HTR-8/SVneo (cell line): ENCODE measurements at places on chromosomes 11 and 22.

- peak; percentile 37 for DNase-seq
These were observed 264.4 kb downstream of the DDX10 start for GRCh38 chr11:108929241-108929640.

DNA sequence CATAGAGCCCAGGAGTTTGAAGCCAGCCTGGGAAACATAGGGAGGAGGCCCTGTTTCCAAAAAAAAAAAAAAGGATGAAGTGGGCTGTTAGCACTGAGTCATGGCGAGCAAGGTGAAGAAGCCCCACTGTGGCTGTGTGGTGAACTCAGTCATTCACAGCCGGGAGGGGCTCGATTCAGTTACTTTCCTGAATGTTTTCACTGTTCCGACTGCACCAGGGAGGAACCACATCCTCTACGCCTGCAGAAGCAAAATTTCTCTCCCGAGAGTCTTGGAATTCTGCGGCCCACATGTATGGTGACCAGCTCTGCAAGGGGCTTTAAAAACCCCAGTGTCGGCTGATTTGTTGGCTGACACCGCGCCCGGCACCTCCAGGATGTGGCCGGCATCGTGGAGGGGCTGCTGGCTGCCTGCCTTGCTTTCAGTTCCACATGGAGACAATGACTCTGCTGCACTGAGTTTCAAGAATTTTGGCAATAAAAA is 27.8 kb upstream of the GRAMD4 start:
- DNase-seq, result no peak

GRCh38 chr11:77193911-77194830 is 66.1 kb downstream of the MYO7A start:
- no peak for DNase-seq

DNA sequence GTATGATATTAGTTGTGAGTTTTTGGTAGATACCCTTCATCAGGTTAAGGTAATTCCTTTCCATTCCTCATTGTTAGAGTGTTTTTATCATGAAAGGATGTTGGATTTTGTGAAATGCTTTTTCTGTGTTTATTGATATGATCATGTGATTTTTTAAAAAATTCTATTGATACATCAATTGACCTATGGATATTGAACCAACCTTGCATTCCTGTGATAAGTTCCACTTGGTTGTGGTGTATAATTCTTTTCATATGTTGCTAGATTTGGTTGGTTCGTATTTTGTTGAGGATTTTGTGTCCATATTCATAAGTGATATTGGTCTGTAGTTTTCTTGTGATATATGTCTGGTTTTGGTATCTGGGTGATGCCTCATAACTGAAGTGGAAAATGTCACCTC is 6.7 kb downstream of the ANKRD13D start:
- no peak for DNase-seq

DNA sequence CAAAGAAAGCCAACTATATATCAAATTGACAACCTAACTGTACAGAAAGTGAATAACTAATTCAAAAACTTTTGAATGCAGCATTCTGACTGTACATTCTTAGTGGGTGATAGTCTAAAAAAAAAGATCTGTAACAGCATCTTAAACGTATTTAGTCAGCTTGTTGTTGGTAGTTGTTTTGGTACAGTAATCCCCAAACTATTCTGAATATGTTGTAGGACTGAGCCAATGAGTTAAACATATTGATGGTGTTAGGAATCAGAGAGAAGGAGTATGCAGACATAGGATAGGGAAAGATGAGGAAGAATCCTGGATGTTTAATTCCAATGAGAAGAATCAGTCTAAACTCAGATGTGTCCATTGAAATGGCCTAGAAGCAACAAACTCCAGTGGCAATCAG is 41.9 kb upstream of the KIRREL3 start:
- DNase-seq, result peak; percentile 4

- no peak for DNase-seq
These were observed 50.0 kb downstream of the TRIM44 start for GRCh38 chr11:35712533-35712932.

GRCh38 chr11:1310772-1311468 is 1.5 kb upstream of the TOLLIP start:
- DNase-seq, result no peak

GRCh38 chr22:22233081-22233480 is 11.5 kb upstream of the VPREB1 start:
- DNase-seq, result no peak

- no peak for DNase-seq
These were observed 15.6 kb downstream of the MOV10L1 start for GRCh38 chr22:50105208-50106100.

- no peak for DNase-seq
These were observed 215.5 kb downstream of the BUD13 start for GRCh38 chr11:116557282-116557681.

GRCh38 chr11:14249121-14249963 is 109.6 kb downstream of the RRAS2 start:
- peak; percentile 49 for DNase-seq

- DNase-seq, result no peak
These were observed 4.3 kb downstream of the MED15 start for GRCh38 chr22:20511578-20512229.

DNA sequence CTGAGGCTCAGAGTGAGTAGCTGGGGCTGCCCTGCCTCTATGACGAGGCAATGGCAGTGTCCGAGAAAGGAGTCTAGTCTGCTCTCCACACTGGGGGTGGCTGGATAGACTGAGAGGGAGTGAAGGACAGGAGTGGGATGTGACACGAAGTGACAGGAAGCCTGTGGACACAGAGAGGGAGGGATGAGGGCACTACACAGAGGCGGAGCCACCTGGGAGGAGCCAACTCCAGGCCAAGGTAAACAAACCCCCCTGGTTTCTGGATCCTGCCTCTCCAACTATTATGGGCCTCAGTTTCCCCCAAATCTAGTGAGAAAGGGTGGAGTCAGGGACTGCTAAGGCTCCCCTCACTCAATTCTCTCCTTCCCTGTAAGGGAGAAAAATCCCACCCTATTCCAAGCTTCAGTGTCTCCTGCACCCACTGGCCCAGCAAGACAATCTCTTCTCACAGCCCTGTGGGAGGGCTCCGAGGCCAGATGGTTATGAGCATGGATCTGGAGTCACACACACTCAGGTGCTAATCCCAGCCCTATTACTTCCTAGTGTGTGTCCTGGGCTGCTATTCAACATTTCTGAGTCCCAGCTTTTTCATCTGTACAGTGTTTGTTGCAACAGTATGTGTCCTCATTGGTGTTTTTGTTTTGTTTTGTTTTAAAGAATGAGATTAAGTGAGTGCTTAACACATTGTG is 24.9 kb downstream of the ASPHD2 start:
- no peak for DNase-seq

DNA sequence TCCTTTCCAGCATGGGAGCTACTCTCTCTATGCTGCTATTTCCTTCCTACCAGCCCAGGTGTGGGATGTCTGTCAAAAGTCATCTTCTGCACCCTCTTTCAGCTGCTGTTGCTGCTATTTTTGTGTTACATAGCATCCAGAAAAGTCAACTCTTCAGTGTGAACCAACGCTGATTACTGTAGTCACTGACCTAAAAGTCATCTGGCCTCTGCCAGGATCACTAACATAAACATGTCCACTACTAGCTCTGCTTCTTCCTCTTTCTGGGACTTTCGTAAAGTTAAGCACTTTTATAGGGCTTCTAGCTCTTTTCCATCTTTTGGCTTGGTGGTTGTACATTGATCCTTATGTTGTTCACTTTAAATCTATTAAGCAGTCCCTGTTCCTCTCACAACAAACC is 90.2 kb upstream of the CARD18 start:
- DNase-seq, result no peak

- DNase-seq, result no peak
These were observed 44.0 kb upstream of the OPCML start for GRCh38 chr11:133576351-133576750.

DNA sequence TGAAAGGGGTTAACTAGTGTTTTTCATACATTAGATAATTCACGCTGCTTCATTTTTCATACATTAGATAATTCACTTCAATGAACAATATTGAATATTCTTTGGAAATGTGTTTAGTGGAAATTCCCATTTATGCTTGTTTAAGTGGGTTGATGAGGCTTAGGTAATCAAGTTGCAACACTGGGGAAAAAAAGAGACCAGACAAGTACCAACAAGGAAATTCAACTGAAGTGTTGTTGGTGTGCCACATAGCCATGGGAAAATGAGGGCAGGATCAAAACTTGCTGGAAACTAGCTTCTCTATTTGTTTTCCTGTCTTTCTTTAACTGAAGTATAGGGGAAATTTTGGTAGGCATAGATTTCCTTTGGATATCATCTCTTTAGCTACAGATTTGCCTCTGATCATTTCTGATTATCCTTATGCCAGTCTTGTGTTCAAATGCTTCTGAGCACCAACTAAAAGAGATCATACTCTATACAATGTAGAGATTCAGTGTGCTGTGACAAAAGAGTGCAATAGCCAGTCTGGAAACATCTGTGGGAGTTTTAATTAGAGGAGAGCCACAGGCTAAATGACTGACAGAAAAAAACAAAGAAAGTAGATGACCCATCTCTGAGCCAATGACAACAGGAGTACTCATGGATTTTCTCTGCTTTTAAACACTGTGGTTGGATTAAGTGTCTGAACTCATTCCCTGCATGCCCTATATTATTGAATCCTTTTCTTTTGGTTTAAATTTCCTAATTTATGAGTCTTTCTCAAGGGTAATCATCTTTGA is 67.6 kb upstream of the CTSC start:
- DNase-seq, result no peak

DNA sequence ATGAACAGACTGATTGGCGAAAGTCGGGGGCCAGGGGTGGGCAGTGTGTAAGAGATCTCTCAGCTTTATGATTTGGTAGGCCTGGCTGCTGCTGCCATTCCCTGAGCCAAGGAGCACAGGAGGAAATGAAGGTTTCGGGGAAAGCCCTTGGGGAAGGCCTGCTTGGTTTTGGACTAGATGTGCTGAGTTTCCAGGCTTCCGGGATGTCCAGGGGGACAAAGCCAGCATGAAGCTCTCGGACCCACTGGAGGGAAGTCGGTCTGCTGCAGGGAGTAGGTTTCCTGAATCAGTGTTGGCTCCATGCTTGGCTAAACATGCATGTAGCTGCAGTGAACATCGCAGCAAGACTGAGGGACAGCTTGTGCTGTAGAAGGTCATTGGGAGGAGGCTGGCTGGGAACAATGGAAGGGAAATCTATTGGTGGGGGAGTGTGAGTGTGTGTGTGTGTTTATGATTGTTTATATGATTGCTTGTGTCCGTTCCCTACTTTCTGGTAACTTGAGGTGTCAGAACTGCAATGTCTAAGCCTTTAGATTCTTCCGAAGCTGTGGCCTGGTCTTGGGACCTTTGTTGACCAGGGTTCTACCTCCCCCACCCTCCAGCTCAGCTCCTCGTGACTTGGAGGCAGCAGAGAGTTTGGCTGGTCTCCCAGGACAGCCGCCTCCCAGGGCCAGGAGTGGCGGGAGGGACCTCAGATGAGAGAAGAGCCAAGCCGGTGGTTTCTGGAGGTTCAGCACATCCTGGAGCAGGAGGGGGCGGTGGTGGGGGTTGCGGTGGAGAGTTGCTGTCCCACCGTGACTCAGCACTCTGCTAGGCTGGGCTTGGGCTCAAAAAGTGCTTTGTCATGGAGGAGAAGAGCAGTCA is 4.0 kb upstream of the FTH1 start:
- DNase-seq, result peak; percentile 83

DNA sequence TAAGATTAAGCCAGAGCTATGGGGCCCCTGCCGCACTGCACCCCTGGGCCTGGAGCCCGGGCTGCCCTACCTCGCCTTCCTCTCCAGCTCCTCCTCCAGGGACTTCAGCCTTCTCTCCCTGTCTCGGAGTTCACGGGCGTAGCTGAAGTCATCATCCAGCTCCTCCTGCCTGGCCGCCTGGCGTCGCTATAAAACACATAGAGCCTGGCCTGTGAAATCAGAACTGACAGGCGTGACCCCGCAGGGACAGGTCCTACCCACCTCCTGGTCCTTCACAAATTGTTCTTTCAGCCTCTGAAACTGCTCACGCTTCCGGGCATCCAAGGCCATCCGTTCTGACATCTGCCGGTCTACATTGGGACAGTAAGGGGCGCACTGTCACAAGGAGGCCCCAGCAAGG is 20.8 kb downstream of the TUBGCP6 start:
- no peak for DNase-seq

DNA sequence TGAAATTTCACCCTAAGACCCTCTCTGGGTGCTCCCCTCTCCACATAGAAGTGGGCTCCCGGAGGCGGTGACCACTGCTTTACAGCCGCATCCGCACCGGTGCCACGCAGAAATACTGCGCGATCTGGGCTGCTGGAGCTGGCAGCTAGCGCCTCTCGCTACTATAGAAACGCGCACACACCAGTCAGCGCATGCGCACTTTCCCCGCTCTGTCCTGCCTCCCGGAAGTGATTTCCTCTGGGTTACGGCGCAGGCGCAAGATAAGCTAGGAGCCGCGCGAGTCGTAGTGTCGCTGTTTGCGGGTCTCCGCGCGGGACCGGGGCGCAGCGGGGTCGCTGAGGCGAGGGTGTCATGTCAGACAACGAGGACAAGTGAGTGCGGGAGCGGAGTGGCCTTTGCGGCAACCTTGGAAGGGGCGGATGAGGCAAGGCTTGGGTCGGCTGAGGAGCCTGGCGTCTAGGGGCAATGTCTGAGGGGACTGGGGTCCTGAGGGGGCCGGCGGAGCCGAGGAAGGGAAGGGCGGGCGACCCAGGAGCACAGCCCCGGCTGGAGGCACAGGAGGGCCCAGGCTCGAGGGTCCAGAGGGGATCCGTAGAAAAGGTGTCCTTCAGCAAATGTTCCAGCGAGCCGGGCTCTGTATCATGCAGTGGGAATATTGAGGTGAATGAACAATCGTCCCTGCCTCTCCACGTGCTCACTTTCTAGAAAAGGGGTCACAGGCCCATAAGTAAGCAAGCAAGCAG is at the start of the genes C22orf23 and POLR2F:
Gene C22orf23, minus strand, starts transcription at position 165 of the 743 bp plus-strand sequence. CDS start 452 bp downstream, outside the sequence.
Gene POLR2F, plus strand, starts transcription at position 263 of the 743 bp plus-strand sequence. Its CDS starts 89 bp downstream, at position 352.
- DNase-seq, result peak; percentile 98

- DNase-seq, result no peak
These were observed 185.3 kb upstream of the LARGE1 start for GRCh38 chr22:34105461-34106062.

GRCh38 chr11:69155302-69156234 is at the start of gene SMIM38:
Gene SMIM38, plus strand, starts transcription at chr11:69155935. Its CDS starts 1,912 bp downstream, at chr11:69157847.
- DNase-seq, result no peak

DNA sequence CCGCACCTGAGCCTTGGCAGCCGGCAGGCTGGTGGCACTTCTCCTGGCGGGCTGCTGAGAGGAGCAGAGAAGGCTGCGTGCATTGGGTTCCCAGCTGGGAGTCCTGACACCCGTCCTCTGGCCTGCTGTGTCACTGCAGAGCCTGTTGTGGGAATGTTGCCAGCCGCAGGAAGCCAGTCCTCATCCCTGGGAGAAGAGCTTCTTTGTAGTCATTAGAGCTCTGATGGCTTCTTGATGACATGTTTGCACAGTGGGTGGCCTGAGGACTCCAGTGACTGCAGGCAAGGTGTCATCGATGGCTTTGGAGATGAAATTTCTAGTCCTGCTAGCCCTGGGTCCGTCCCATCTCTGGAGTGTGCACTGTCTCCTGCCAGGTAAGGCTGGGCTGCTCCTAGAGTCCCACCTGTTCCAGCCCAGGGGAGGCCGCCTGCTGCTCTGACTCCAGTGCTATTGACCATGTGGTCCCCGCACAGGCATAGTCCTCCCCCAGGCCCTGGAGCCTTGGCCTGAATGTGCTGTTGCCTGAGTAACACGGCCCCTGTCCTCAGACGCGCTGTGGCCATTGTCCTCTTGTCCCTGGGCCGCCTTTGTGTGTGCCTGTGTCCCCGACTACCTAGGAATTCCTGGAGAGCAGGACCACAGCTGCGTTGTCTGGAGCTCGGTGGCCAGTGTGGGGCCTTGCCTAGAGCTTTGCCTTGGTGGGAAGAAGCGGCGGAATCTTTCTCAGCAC is 129.2 kb downstream of the CACNA1I start:
- DNase-seq, result no peak
